ENCODE measurements at places on chromosomes 11 and 22.

DNA sequence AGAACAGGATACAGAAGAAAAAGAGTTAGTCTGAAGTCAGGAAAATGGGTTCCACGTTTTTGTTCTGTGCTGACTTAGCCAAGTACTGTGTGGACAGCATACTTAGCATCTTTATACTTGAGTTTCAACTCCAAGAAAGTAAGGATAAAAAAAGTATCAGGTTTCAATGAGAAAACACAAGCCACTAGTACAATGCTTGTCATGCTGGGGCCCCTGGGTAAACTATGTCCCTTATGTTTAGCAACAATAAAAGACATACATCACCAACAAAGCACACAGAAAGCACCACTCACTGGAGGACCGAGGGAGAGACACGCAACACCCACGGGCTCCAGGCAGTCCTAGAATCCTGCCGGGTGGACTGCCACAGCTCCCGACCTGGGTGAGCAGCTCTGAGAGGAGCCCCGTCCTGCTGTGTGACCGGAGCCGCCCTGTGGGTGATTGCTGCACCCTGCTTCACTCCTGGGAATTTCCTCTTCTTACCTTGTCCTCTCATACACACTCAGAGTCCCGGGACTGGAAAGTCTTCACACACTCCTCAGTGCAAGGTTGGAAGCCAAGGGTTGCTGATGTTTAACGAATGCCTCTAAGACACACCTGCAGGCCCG, 890.5 kb downstream of the BRD1 start:
- no peak for DNase-seq

DNA sequence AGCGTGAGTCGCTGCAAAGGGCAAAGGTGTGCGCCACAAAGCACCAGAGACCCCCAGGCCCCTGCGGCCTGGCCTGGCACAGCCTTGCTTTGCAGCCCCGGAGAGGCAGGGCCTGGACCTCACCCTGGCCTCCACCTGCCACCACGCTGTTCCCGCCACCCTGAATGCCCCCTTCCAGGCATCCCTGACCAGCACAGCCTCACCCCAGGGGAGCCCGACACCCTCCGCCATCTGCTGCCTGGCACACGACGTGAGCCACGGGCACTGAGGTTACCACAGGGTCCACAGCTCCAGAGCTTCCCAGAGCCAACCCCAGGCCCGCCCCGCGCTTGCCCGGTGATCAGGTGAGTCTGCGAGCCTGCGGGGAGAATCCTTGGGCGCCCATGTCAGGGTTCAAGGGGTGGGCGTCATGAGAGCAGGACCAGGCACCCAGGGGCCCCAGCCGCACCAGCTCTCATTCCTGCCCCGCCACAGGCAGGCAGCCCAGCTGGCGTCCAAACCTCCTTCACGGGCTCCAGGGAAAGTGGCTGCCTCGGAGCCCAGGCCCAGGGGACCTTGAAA, 171.3 kb downstream of the BRD1 start:
- DNase-seq: no peak

GRCh38 chr11:34317666-34318065, 40.1 kb downstream of the ABTB2 start:
- DNase-seq: no peak

DNA sequence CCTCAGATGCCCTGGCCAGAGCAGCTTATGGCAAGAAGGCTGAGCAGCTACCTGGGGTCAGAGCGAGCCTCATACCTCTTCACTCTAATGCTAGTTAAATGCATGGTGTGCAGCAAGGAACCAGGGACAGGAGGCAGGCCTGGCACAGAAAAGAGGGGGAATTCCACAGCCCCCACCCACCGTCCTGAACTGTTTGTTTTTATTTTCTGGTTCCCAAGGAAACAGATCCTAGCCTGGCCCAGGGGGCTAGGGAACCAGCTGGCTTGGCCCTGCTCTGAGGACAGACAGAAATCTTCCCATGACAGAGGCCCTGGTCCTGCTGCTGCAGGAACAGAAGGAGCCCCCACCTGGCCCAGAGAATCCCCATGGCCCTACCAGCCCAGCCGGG, 40.4 kb downstream of the SLCO2B1 start:
- no peak for DNase-seq

- no peak for DNase-seq
Observed at GRCh38 chr11:33579101-33579500, 121.5 kb downstream of the C11orf91 start.

DNA sequence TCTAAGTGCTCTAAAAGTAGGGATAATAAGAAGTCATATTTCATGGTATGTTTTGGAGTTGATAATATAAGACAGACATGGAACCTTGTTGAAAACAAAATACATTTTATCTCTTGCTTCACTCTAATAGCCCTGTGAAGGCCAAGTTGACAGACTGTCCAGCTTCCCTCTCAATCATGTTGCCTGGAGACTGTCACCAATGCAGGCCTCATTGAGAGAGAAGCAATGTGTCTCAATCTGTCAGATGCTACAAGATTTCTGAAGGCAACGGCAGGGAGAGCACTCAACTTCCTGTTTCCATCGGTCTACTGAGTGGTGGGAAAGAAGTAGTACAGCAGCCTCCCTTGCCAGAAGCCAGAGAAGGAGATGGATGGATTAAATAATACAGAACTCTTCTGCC, 23.6 kb upstream of the FJX1 start:
- DNase-seq: no peak

- no peak for DNase-seq
Observed at GRCh38 chr22:43928468-43928867, 4.9 kb downstream of the PNPLA3 start.

DNA sequence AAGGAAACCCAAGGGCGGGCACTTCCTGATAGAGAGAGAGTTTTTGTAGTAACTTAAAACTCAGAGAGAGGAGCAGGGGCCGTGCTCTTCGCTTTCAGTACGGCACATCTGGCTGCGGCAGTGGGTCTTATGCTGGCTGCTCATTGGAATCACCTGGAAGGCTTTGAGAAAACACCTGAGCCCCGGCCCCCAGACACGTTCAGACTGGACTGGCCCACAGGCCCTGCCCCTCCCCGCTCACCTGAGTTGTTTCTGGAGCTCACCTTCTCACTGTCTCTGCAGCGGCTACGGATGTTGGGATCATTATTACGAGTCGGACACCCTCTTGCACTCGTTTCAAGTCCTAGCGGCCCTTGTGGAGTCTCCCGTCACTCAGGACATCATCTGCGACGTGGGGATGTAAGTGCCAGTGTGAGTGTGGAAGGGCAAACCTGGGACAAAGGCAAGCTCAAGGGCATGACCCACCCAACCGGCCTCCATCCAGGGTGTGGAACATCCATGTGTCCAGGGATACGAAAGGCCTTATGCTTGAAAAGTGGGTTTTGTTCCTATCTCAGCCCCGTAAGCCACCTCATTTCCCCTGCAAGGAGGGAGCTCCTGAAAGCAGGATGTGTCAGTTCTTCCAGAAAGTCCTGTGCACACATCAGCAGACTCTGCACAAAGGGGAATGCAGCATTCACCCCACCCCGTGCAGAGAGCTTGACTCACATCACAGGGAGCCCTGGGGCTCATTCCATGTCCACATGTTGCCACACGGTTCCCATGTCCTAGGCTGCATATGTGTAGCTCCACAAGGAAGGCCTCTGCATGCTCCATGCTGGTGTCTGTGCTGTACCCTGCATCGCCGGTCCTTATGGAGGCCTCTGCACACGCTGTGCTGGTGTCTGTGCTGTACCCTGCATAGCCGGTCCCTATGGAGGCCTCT, 5.4 kb downstream of the NADSYN1 start:
- no peak for DNase-seq

- no peak for DNase-seq
Observed at GRCh38 chr22:24337894-24338645, 67.4 kb downstream of the SPECC1L start.

DNA sequence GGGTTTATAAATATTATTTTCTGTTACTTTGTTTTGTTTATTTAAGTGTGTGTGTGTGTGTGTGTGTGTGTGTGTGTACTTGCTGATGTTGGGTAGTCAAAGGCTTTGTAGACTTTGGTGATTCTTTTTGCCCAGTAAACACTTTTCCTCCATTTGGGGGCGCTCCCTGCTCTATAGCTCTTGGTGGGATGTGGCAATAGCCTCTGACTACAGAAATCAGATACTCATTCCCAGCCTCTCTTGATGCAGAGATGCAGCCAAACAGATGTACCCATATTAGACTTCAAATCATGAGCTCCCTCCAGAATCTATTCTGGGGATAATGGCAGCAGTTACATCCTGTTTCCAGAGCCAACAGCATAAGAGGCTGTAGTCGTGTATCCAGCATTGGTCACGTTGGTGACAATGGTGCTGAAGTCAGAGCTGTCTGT, 33.4 kb upstream of the APOL5 start:
- peak; percentile 68 for DNase-seq

DNA sequence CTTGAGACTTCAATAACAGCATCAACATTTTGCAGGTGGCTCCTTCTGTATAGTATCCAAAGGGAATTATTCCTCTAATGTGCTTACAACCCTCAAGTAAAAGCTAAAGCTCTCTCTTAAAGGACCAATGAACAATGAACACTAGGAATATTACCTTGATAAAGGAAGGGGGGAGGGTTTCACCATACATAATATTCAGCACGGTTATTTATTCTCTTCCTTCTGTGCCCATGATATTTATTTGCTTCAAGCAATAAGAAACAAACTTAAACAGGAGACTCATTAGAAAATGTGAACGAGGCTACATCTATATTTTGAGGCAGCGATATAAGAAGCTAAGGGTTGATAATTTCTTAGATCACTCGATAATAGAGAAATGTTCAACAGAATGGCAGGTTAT, 21.2 kb downstream of the BLID start:
- no peak for DNase-seq

DNA sequence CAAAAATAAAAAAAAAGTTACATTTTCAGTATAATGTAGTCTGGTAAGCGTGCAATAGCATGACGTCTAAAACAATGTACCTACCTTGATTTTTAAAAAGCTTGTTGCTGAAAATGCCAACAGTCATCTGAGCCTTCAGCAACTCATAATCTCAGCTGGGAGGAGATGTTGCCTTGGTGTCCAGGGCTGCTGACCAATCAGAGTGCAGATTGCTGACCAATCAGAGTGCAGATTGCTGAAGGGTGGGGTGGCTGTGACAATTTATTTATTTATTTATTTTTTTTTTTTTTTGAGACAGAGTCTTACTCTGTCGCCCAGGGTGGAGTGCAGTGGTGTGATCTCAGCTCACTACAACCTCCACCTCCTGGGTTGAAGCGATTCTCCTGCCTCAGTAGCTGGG, 17.8 kb downstream of the ZBED4 start:
- no peak for DNase-seq

DNA sequence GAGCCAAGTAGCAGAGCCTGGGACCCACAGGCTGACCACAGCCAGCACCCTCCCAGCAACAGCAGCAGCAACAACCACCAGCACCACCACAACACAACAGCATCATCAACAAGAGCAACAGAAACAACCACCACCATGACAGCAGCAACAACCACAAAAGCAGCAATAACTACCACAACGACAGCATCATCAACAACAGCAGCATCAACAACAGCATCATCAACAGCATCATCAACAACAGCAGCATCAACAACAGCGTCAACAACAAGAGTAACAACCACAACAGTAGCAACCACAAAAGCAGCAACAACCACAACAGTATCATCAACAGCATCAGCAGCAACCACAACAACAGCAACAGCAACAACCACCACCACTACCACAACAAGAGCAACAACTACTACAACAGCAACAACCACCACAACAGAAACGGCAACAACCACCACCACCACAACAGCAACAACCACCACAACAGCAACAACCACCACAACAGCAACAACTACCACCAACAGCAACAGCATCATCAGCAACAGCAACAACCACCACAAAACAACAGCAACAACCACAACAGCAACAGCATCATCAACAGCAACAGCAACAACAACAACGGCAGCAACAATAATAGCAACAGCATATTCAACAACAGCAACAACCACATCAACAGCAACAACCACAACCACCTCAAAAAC, 22.1 kb upstream of the FGF3 start:
- no peak for DNase-seq

DNA sequence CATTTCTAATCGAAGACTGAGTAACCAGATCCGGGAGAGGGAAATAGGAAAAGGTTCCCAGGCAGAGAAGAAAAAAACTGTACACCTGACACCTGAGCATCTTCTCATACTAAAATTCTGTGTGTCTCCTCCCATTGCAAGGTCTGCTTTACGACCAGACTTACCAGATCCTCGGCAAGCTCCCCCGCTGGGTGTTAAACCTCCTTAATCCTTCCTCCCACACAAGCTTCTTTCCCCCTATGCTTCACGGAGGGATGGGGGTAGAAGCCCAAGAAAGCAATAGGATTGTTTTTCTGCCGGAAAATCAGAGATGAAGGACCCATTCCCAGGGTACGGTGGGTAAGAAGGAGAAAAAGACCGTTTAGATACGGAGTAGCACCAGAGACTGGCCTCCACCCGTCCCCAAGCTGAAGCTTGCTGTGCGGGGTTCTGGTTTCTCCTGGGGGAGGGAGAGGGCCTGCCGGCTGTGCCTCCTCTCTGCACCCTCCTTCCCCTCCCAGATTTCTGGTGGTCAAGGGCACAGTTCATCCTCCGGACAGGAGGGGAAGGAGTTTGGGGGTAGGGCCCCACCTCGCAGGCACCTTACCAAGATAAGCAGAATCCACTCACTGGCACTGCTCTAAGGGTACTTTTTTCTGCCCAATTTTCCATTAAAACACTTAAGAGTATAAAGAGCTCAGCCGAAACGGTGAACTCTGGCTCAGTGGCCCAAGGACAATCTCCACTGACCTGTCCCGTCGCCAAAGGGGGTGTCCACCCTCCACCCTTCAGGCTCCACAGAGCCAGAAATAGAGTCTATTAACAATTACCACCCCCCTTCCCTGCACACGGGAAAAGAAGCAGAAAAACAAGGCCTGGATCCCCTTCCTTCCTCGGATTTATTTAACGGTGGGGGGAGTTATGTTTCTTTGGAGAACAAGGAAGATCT, 1.2 kb downstream of the TOB2 start:
- DNase-seq: peak; percentile 22

Data from GM03348 (cell line).